ENCODE measurements at places on chromosomes 2 and 18. TPM values are rescaled to one million over a fixed set of nuclear protein-coding genes. Genes with fewer than 3 reads are reported as not detected.

- no peak for DNase-seq
These were observed 12.3 kb upstream of the SEMA4C start for GRCh38 chr2:96882230-96882629.

GRCh38 chr2:165811592-165812370, 17.7 kb upstream of the GALNT3 start:
- DNase-seq = no peak

DNA sequence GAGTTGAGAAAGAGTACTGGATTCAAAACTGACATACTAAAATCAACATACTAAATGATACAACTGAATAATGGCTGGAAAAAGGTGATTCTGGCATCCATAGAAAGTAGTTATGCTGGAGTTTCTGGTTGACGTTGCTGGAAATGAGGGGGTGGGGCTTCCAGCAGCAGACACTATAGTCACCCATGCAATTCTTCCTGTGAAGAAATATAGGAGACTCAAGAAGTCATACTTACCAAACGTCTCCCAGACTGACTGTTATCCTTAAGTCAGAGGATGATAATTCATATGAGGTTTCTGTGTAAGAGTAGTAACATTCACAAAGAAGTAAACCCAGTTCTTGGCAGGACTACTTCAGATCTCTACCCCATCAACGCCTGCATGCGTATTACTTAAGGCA, 23.6 kb downstream of the DTNB start:
- DNase-seq = no peak

- no peak for DNase-seq
These were observed 156.6 kb downstream of the ESCO1 start for GRCh38 chr18:21443776-21444464.

- DNase-seq = no peak
These were observed 4.7 kb downstream of the EPG5 start for GRCh38 chr18:45962461-45962860.

The TMEM37 gene
- total RNA-seq = 2.3 TPM

The TDRD15 gene
- total RNA-seq = not detected

The FAM161A gene
- 2.9 TPM for total RNA-seq

The SCN9A gene
- total RNA-seq = 0.33 TPM

The TXNL4A gene
- 71.2 TPM for total RNA-seq

The CABYR gene
- 1.5 TPM for total RNA-seq
